Activated T-helper 2 cell treated with anti-CD3 and anti-CD28 coated beads, Interferon-gamma antibody, Interleukin-2, Interleukin-4, amounts not matched to agents 10 μg/mL and 5 μg/mL and 100 μg/mL, durations not matched to agents 14 hours and 24 hours and 36 hours (primary cell): ENCODE measurements at places on chromosomes 13 and 19. TPM values are rescaled to one million over a fixed set of nuclear protein-coding genes. Genes with fewer than 3 reads are reported as not detected.

Gene IGFL3
- total RNA-seq: not detected in 2 replicates

Gene C5AR1
- 1.1 and 1.2 TPM in 2 replicates for total RNA-seq

Gene ELSPBP1
- total RNA-seq: not detected in 2 replicates

Gene TEX101
- total RNA-seq: not detected in 2 replicates

Gene TCF3
- 153 and 173 TPM in 2 replicates for total RNA-seq

GRCh38 chr19:7211191-7211951 lies 82.8 kb downstream of the INSR start:
- H3K36me3 ChIP-seq: no peaks in the 10 kb centered on the region
- H3K4me1 ChIP-seq: peaks cover 7% of the 10 kb centered on the region
- no peak for DNase-seq
- H3K4me3 ChIP-seq: no peak overlapping the region
- H3K27ac ChIP-seq: no peak overlapping the region
- peaks cover 4% of the 10 kb centered on the region for H3K27me3 ChIP-seq

GRCh38 chr19:9839415-9839814 lies 4.3 kb downstream of the PIN1 start:
- H3K4me3 ChIP-seq: no peak overlapping the region
- no peak overlapping the region for H3K27ac ChIP-seq
- no peaks in the 10 kb centered on the region for H3K27me3 ChIP-seq
- H3K4me1 ChIP-seq: peaks cover 12% of the 10 kb centered on the region
- H3K36me3 ChIP-seq: peaks cover 64% of the 10 kb centered on the region

DNA sequence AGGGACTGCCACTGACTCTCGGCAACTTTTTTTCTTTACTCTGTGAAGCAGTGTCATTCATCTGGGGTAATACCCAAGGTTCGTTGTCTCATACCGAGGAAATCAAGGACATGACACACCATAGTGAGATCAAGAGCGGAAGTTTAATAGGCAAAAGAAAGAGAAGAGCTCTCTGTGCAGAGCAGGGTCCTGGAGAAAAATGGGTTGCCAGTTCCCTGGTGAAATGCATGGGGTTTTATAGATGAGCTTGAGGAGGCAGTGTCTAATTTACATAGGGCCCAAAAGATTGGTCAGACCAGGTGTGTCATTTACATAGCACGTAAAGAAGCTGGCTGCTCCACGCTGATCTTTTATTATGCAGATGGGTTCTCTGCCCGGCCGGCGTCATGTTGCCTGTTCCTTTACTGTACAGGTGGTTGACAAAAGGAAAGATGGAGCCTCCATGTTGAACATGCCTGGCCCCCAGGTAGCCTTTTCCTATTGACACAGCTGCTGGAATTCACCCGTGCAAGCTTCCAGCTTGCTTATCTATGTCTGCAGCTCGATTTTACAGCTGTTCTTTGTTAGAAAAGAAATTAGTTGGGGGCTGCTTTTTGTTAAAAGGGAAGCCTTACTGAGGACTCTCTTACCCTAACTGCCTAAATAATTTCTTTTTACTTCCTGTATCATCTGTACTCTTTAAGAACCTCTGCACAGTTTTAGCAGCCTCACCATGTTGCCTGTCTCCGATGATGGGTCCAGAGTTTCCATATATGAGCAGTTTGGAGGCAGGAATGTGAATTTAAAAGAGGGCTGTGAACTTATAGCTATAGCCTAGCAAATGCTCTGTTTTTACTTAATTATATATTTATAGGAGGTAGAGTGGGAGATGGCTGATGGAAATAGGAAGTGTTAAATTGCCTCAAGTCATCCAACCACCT lies 98.0 kb upstream of the DIAPH3 start:
- no peak for DNase-seq
- H3K27me3 ChIP-seq: peaks cover 17% of the 10 kb centered on the region
- H3K36me3 ChIP-seq: no peaks in the 10 kb centered on the region
- no peak overlapping the region for H3K4me3 ChIP-seq
- no peak overlapping the region for H3K27ac ChIP-seq

GRCh38 chr19:37077501-37077933 lies 716 bp upstream of the ZNF420 start:
- peak overlapping the region; percentile 82 for H3K27ac ChIP-seq
- H3K4me1 ChIP-seq: peaks cover 13% of the 10 kb centered on the region
- H3K36me3 ChIP-seq: peaks cover 35% of the 10 kb centered on the region
- H3K27me3 ChIP-seq: no peaks in the 10 kb centered on the region

GRCh38 chr13:33204130-33204927 lies 81.2 kb downstream of the STARD13 start:
- no peaks in the 10 kb centered on the region for H3K36me3 ChIP-seq
- no peaks in the 10 kb centered on the region for H3K27me3 ChIP-seq
- peak overlapping the region; percentile 76 for H3K27ac ChIP-seq
- peaks cover 45% of the 10 kb centered on the region for H3K4me1 ChIP-seq
- H3K4me3 ChIP-seq: peak overlapping the region; percentile 66

- DNase-seq: no peak
- H3K4me3 ChIP-seq: no peak overlapping the region
- H3K4me1 ChIP-seq: no peaks in the 10 kb centered on the region
- peaks cover 5% of the 10 kb centered on the region for H3K27me3 ChIP-seq
- no peak overlapping the region for H3K27ac ChIP-seq
Measured at GRCh38 chr13:47126432-47126831, 229.6 kb upstream of the HTR2A start.

DNA sequence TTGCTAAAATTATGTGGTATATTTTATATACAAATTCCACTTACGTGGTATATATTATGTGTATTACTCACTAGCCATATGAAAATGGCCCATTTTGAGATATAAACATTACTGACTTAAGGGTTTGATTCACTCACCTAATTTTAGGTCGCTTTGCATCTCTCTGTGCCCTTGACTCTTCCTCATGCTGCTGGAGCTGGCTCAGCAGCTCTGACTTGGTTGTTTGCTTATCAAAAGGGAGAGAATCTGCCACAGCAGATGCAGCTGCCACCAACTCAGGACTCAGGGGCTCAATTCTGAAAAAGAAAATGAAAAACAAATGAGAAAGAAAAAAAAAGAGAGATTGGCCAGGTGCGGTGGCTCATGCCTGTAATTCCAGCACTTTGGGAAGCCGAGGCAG lies 12.2 kb downstream of the MRPS31 start:
- peaks cover 26% of the 10 kb centered on the region for H3K4me1 ChIP-seq
- DNase-seq: no peak
- H3K27me3 ChIP-seq: no peaks in the 10 kb centered on the region
- peak overlapping the region; percentile 30 for H3K27ac ChIP-seq

GRCh38 chr13:48564056-48564455 lies 31.2 kb upstream of the RCBTB2 start:
- no peak for DNase-seq
- peaks cover 52% of the 10 kb centered on the region for H3K4me1 ChIP-seq
- H3K27ac ChIP-seq: no peak overlapping the region

- peaks cover 23% of the 10 kb centered on the region for H3K27me3 ChIP-seq
- no peak overlapping the region for H3K27ac ChIP-seq
- H3K4me1 ChIP-seq: peaks cover 9% of the 10 kb centered on the region
- no peaks in the 10 kb centered on the region for H3K36me3 ChIP-seq
- no peak overlapping the region for H3K4me3 ChIP-seq
- DNase-seq: no peak
Measured at GRCh38 chr13:27367570-27367969, 56.8 kb upstream of the GTF3A start.

DNA sequence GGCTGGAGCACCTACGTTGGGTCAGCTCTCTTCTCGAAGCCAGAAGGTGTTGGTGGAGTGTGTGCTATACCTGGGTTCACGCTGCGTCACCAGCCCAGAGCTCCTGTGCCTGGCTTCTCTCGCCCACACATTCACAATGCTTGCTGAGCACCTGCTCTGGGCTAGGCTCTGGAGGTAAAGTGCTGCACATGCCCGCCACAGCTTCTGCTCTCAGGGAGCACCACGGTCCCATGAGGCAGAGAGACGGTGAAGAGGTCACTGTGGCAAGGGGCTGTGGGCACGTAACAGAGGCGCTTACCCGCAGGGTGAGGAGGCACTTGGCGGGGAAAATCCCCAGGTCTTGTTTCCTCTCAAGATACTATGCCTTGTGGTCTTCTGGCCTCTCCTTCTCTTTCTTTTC lies 174.2 kb downstream of the TEX29 start:
- H3K27me3 ChIP-seq: no peaks in the 10 kb centered on the region
- no peaks in the 10 kb centered on the region for H3K4me1 ChIP-seq
- no peak for DNase-seq
- no peak overlapping the region for H3K27ac ChIP-seq

DNA sequence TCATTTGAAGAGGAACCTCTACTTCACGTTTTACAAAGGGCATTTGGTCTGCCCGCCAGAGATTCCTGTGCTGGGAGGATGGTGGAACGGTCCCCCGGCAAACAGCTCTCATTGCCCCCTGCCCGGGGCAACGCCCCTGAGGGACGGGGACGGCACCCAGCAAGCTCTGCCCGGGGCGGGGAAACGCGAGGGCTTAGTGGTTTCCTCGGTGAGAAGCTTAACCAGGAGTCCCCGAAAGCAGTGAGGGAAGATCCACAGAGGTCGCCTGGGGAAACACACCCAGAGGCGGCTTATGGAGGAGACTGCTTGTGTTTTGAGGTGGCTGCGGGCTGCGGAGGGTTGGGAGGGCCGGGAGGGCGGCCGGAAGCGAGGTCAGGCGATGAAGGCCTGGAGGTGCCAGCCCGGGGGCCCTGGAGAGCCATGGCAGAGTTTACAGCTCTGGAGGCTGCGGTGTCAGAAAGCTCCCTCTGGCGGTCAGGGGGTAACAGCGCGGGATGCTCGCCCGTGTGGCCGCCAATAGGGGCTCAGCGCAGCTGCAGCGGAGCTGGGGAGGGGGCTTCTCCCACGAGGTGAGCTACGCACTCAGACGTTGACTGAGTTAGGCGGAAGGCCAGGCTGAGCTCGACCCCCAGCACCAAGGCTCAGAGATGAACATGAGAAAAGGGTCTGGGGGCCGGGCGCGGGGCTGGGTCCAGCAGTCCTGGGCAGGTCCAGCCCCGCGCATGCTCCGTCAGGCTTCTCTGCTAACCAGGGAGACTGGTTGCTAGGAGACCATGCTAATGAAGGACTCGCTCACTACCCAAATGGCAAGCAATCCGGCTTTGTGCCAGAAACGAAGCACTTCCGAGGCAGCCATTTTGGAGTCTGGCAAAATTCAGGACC lies 652 bp upstream of the TPGS1 start:
- H3K36me3 ChIP-seq: peaks cover 11% of the 10 kb centered on the region
- H3K4me3 ChIP-seq: peak overlapping the region; percentile 88
- H3K4me1 ChIP-seq: peaks cover 34% of the 10 kb centered on the region
- peak; percentile 93 for DNase-seq

GRCh38 chr13:99977334-99977911 lies 4.2 kb upstream of the ZIC2 start:
- no peaks in the 10 kb centered on the region for H3K36me3 ChIP-seq
- H3K4me1 ChIP-seq: no peaks in the 10 kb centered on the region
- no peak overlapping the region for H3K27ac ChIP-seq
- peaks cover 70% of the 10 kb centered on the region for H3K27me3 ChIP-seq
- no peak overlapping the region for H3K4me3 ChIP-seq
- DNase-seq: no peak

DNA sequence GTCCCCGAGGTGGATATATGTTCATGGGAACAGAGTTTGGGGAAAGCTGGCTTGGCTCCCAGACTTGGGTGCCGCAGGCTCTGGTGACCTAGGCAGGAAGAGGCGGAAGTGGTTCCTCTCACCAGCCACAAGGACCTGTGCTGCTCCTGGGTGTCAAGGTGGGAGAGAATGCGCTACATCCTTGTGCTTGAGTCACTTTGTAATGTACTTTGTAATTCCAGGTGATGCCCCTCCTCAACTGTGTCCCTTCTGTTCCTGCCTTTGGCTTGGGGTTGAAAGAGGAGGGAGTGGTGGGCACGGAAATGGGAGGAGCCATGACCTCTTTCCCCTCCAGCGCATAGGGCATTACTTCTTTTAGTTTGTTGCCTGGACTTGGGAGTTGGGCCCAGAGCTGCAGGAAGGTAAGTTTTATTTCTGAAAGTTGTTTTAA lies 10.9 kb downstream of the GARRE1 start:
- H3K27me3 ChIP-seq: peaks cover 10% of the 10 kb centered on the region
- peaks cover under 1% of the 10 kb centered on the region for H3K36me3 ChIP-seq
- DNase-seq: no peak
- no peak overlapping the region for H3K4me3 ChIP-seq
- no peak overlapping the region for H3K27ac ChIP-seq

DNA sequence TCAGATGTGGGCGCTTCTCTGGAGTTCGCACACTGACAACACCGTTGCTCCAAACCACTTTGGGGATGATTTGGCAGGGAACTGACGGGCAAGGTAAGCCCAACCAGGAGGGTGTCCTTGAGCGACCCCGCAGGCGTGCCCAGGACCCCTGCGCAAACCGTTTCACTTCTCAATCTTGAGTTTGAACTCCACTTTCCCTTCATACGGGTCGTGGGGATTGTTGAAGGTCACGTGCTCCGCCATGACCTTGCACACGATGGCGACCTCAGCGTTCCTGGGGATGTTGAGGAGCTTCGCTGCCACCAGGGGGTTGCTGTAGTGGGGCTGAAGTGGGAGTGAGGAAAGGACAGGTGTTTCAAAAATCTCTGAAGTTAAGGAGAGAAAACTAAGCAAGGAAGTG lies 8.8 kb downstream of the ATP4B start:
- H3K4me3 ChIP-seq: no peak overlapping the region
- H3K27me3 ChIP-seq: no peaks in the 10 kb centered on the region
- no peak for DNase-seq
- H3K27ac ChIP-seq: no peak overlapping the region

DNA sequence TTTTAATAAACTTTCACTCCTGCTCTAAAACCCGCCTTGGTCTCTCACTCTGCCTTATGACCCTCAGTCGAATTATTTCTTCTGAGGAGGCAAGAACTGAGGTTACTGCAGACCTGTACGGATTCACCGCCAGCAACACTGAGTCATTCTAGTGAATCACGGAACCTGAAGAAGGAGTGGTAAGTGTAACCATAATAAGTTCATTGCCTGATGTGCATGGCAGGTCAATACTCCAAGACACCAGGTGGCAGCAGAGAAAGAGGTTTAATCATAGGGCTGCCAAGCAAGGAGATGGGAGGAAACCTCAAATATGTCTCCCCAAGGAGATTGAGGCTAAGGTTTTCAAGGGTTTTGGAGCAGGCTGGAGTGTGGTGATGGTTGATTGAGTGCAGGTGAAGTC lies 204.3 kb upstream of the IPO5 start:
- DNase-seq: no peak
- H3K4me3 ChIP-seq: no peak overlapping the region
- H3K27ac ChIP-seq: no peak overlapping the region
- H3K4me1 ChIP-seq: no peaks in the 10 kb centered on the region
- no peaks in the 10 kb centered on the region for H3K36me3 ChIP-seq

- H3K36me3 ChIP-seq: peaks cover 8% of the 10 kb centered on the region
- DNase-seq: no peak
- no peak overlapping the region for H3K27ac ChIP-seq
- H3K4me3 ChIP-seq: no peak overlapping the region
- peaks cover 11% of the 10 kb centered on the region for H3K27me3 ChIP-seq
Measured at GRCh38 chr19:347946-348861, 3.6 kb upstream of the MIER2 start.

DNA sequence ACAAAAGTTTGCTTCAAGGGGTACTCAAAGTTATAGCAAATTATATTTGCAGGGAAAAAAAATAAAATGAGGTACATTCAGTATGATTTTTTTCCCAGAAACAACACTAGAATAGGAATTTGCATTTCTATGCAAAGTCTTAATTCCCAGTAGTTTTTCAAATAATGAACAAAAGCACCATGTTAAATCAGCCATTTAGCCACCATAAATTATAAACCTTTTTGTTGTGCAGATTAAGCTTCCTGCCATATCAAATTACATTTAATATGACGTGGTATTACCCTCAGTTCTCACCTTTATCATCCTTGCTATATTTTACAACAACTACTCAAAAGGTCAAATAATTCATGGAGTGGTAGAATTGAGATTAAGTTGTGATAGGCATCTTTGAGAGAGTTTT lies 136.6 kb upstream of the FRY start:
- peaks cover 22% of the 10 kb centered on the region for H3K4me1 ChIP-seq
- H3K4me3 ChIP-seq: no peak overlapping the region
- H3K36me3 ChIP-seq: no peaks in the 10 kb centered on the region
- H3K27me3 ChIP-seq: peaks cover 21% of the 10 kb centered on the region
- H3K27ac ChIP-seq: no peak overlapping the region
- DNase-seq: no peak
